Activated CD8-positive, alpha-beta memory T cell treated with anti-CD3 and anti-CD28 coated beads, Interleukin-2, amount 10 ng/mL, durations not matched to agents 7 days and 5 days (primary cell): ENCODE measurements at places on chromosomes 1 and 21.
A peak's percentile ranks its signal among the peaks of the same experiment; 100 is the strongest.

DNA sequence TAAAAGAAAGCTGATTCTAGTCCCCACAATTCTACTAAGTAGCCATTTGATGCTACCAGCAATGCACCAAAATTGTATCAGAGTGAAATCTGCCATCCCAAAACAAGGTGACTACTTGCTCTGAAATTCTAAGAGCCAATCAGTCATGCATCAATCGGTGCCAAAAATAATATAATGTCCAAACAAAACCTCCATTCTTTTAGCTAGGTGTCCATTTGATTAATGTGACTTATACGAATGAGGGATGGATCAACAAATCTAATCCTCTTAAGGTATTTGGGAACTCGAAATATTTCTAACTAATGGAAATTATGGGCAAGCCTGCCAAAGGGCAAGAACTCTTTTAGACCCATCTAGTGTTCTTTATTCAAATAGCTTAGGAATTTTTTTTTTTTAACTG is 66.4 kb upstream of the NEK2 start:
- no peak for DNase-seq

GRCh38 chr1:210340311-210340710 is 11.6 kb downstream of the HHAT start:
- no peak for DNase-seq

DNA sequence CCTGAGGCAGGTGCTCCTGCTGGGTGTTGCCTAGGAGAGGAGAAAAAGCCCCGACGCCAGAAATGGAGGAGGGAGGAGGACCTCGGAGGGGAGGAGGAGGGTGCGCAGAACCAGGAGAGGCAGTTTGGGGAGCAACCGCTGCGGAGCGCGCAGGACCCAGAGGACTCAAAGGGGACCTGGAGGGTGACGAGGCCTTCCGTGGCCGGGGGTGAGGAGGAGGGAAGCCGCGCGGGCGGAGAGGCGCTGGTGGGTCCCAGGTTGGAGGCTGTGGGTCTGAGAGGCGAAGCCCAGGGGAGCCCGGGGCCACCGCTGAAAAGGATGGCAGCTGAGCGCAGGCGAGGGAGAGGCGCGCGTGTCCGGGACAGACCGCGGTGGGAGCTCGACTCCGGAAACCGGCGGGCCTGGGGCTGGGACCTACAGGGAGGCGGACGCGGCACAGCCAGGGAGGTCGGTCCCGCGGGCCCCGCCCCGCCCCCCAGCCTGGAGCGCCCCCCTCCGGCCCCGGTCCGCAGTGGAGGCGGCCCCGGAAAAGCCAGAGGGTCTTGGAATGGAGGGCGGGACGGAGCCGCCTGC is 15.1 kb downstream of the RNF223 start:
- peak; percentile 75 for DNase-seq

DNA sequence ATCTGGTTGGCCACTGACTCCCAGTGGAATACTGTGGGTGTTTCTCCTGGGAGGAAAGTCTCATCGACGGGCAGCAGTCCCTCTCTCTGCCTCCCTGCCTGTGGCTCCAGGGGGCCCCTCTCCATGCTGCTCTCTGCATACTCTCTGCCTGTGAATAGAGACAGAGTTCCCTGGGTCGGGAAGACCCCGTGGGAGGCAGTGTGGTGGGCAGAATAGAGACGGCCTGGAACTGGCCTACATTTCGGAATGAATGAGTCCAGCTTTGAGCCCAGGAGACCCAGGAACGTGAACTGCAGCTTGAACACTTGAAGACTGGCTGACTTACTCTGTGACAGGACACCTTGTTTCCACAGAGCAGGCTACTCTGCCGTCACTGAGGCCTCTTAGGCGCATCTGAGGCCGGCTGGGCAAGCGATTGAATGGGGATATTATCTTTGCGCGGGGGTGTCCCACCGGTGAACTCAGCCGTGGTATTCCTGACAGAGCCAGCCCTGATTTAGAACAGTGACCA is 64.0 kb downstream of the KIF21B start:
- DNase-seq: no peak

DNA sequence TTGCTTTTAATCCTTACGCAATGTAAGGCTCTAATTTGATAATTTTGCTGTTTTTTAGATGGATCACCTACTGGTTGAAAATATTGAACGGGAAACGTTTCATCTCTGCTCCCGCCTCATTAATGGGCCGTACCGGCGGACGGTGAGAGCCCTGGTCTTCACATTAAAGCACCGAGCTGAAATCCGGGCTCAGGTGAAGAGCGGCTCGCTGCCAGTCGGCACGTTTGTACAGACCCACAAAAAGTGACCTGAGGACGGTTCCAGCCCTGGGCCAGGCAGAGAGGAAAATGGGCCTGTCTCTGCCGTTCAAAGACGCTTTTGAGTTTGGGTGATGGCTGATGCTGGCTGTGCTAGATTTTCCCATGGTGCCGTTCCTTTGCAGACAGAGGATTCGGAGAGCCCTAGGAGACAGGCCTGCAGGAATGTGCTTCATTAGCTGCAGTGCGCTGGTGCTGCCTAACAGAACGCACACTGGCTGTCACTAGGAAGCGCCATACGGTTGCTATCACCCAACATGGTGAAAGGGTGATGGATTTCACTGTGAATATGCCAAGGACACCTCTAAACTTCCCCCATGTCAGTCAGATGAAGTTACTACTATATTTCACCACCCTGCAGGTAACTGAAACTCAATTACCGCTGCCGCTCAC is 42.9 kb downstream of the TCEANC2 start:
- DNase-seq: no peak
